Globus pallidus (tissue), 1 donor: ENCODE measurements at places on chromosomes 4 and X.
A peak's percentile ranks its signal among the peaks of the same experiment; 100 is the strongest.

DNA sequence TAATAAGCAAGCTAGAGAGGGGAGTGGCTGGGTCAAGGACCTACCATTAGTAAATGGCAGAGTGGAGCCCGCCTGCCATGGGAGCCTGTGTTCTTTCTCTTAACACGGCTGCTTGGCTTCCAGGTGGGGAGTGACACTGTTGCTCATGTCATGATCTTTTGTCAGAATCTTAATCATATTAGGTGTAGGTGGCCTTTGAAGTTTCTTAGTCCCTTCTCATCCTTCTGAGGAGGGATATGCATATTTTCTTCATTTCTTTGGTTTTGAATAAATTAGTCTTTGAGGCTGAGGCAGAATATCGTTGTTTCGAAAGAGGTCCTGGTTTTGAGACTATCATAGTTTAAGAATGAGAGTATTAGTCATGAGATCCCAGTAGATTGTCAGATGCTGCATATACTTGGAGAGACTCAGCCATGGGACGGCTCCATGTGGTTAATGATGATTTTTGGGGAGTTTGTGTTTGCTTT is 28.9 kb downstream of the SNX25 start:
- no peak for DNase-seq

DNA sequence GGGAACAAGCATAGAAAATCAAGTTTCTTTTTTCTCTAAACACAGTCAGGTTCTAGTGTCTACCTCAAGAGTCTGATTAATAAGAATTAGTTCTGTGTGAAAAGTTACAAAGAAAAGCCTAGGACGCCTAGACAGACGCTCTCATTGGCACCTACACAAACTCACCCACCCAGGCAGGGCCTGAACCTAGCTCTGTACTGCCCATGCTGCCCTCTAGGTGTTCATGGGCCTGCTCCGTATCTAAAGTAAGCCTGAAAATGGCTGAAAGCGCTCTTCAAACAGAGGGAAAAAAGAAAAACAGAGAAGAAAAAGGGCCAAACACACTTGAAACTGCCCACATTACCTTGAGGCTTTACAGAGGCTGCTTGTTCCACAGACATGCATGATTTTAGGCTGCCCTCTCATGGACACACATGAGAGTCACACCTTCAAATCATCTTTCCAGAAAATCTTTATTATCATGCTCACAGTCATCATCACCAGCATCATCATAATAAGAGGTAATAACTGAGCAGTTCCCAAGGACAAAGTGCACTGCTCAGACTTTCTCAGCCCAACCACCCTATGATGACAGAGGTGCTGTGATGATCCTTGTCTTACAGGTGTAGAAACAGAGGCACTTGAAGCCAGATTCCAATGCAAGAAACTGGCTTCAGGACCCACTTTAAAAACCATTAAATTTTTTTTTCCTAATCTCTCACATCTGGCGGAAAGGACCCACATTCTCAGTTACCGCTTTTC is 49.6 kb downstream of the MAP7D2 start:
- no peak for DNase-seq

DNA sequence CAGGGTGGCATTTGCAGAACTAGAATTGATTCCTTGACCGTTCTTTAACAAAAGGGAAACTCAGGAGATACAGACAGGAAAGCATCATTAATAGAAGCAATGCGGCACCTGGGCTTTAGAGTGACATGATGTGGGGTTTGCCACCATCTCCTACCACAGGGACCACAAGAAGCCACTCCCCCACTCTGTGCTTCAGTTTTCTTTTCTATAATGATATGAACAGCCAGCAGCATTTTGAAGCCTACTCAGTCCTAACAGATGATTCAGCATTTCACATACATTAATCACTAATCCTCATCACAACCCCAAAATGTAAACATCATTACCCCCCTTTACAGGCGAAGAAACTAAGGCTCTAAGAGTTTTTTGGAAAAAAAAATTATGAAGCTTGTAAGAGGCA is 22.9 kb downstream of the CCDC149 start:
- no peak for DNase-seq

GRCh38 chr4:123409334-123409733 is 12.7 kb downstream of the SPRY1 start:
- no peak for DNase-seq

GRCh38 chrX:130702867-130703707 is 199.9 kb downstream of the ENOX2 start:
- no peak for DNase-seq

DNA sequence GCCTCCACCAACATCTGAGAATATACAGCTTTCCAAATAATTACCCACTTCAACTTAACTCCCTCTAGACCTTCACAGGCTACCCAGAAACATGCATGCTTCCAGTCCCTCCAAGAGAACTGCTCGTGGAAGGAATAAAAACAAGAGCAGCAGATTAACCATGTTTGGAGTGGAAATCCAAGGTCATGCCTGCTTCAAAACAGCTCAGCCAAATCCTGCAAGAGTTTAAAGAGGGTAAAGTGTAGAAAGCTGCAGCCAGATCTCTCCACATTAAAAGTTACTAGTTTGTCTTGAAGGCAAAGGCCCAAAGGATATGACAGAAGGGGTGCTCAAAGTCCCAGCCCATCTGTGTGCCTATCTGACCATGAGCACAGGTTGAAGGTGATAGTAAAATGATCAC is 139.3 kb downstream of the RNF150 start:
- DNase-seq, result no peak

GRCh38 chrX:106481341-106481740 is 130.4 kb upstream of the RADX start:
- peak; percentile 36 for DNase-seq

GRCh38 chrX:42680666-42681065 is 97.3 kb downstream of the PPP1R2C start:
- peak; percentile 13 for DNase-seq

- no peak for DNase-seq
Observed at GRCh38 chr4:100289530-100289888, 99.2 kb upstream of the DDIT4L start.

GRCh38 chrX:115259238-115259875 is 25.5 kb upstream of the LRCH2 start:
- no peak for DNase-seq

- DNase-seq, result no peak
Observed at GRCh38 chr4:173074501-173074946, 94.1 kb upstream of the GALNT7 start.

GRCh38 chrX:134364711-134365110 is 95.3 kb upstream of the HPRT1 start:
- DNase-seq, result no peak

DNA sequence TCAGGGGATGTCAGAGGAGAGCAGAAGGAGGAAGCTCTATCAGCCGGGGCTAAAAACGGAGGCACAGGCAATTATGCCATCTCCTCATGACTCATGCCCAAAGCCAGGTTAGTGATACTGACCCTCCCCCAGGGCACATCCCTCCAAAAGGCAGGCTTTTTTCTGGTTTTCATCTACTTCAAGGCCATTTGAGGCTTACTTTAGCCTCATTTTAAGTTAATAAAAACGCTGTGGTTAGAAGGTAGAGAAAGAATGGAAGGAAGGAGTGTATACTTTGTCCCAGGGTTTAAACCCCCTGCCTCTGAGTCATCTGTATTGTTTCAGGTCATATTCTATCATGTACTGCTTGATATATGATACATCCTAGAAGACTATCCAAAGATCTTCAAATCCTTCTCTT is 89.7 kb upstream of the NDP start:
- no peak for DNase-seq

DNA sequence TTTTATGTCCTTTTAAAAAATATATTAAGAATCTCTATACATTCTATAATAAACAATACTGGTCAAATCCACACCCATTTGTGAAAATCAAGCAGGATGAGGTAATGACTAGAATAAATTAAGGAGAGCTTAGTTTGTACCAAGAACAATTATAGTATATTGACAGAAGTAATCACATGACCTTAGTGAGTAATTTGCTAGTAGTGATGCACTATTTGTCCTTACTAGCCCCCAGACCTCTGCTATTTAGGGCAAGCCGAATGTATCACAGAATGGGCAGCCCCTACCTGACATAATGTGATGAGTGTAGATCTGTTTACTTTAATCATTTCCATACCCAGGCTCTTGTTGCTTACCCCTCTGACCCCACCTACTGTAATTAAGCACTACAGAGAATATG is 15.8 kb downstream of the ATP1B4 start:
- no peak for DNase-seq

- no peak for DNase-seq
Observed at GRCh38 chr4:115293093-115293462, 179.7 kb upstream of the NDST4 start.

DNA sequence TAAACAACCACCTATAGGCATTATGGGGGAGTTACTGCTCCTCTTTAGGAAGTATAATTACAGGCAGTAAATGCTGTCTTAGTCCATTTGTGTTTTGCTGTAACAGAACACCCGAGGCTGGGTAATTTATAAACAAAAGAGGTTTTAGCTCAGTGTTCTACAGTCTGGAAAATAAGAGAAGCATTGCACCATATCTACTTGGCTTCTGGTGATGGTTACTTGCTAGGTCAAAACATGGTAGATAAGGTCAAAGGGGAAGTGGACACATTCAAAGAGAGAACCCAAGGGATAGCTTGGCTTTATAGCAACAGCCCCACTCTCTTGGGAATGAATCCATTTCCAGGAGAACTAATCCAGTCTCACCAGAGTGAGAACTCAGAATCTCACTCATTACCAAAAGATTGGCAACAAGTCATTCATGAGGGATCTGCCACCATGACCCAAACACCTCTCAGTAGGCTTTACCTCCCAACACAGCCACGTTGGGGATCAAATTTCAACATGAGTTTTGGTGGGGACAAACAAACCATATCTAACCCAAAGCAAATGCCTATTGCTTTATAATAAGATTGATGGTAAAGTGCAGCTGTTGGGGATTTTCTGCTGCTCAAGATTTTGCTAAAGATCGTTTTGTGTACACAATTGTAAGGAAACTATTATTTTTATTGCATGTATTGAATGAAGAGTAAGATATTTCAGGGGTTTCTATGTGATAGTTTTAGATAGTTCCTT is 32.6 kb downstream of the STAG2 start:
- DNase-seq, result no peak

- DNase-seq, result no peak
Observed at GRCh38 chr4:173910891-173911290, 372.6 kb downstream of the FBXO8 start.

DNA sequence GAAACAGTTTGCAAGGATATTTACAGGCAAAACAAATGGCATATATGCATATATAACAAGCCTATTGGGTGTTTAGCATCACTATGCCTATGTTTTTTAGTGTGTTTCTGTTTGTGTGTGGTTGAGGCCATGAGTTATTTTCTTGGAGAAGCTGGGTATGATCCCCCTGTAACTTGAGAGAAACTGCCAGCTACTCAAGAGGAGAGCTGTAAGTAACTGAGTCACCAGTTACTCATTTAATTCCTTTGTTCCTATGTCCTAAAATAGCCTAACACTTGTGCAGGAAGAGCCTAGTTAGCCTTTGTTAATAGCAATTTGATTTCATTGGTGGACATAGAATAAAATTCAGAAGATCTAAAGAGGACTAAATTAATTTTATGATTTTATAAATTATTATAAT is 79.1 kb downstream of the PWWP3B start:
- no peak for DNase-seq

- DNase-seq, result no peak
Observed at GRCh38 chr4:65973186-65973585, 302.9 kb upstream of the EPHA5 start.

DNA sequence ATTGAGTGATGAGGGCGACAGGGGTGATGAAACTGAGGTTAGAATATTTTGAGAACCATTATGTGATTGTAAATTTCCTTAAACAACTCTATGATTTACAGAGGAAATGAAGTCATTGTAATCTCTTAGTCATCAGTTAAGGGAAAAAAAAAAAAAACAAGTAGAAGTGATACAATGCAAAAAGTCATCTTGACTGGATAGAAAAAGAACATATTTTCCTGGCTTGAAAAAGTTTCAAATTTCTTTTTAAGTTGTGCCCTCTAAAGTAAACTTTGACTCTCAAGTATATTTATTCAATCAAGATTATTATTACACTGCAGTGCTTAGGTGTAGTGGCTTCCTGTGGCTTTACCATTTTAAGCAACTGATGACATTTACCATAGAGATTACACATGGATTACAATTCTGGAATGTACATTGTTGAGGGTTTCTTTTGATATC is 40.6 kb downstream of the GABRB1 start:
- no peak for DNase-seq

GRCh38 chrX:130468395-130468923 is 66.7 kb downstream of the RBMX2 start:
- DNase-seq, result no peak

DNA sequence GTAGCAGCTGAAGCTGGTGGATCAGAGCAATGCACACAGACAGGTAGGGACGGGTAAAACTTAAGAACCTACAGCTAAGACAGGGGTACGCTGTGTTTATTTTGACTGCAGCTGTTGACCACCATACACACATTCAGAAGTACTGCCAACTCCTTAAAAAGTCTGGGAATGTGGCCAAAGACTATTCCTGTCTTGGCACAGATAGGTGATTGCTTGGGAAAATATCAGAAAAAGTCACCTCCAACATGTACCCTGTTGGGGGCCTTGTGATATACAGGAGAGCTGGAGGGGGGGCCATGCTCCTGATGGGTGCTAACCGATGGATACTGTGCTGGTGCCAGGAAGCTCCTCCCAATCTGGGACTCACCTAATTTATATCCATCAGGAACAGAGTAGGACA is 121.2 kb downstream of the VCX2 start:
- no peak for DNase-seq

- DNase-seq, result no peak
Observed at GRCh38 chr4:126446917-126447316, 1132.2 kb downstream of the FAT4 start.

- no peak for DNase-seq
Observed at GRCh38 chr4:5609306-5610007, 98.9 kb downstream of the EVC2 start.

- DNase-seq, result no peak
Observed at GRCh38 chr4:79540143-79540542, 132.1 kb upstream of the GK2 start.

DNA sequence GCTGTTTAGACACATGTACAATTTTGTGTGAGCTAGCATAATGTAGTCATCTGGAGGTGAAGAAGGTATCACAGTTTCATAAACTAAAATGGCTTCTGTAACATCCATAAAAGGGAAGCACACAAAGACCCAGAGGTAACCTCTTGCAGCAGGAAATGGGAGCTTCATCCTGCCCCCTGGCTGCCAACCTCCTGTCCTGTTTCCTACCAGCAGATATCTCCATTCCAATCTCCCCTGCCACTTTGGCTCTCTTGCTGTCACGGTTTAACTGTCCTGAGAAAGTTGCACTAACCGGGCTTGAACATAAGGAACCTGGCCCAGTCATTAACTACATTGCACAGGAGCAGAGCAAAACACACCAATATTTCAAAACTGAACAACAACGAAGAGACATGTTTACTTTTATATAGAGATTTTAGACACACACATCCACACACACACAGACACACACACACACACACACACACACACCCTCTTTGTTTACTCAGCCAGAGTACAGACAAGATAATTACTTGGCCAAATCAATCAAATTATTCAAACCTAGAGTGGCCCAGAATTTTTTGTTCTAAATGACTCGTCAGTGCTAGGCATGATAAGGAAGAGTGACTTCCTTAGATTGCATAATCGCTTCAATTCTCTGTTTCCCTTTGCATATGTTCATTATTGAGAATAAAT is 24.2 kb downstream of the MID2 start:
- no peak for DNase-seq
